NCI-H1436 treated with DMSO at 0.1 percent for 48 hours (cell line): ENCODE measurements at places on chromosomes 3 and 15.

DNA sequence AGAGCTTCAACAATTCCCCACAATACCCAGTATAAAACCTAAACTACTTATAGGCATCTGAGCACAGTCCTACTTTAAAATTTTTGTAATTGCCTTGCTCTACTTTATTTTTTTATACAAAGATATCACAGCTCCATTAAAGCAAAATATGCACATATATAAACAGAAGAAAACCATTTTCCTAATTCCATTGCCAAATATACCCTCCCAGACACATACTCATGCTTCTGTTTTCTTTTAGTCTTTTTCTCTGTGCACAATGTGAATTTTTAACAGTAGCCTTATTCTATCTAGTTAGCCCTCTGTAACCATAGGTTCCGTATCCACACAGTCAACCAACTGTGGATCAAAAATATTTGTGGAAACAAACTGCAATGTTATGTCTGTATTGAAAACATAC is 260.5 kb downstream of the SCAPER start:
- no peak for DNase-seq

DNA sequence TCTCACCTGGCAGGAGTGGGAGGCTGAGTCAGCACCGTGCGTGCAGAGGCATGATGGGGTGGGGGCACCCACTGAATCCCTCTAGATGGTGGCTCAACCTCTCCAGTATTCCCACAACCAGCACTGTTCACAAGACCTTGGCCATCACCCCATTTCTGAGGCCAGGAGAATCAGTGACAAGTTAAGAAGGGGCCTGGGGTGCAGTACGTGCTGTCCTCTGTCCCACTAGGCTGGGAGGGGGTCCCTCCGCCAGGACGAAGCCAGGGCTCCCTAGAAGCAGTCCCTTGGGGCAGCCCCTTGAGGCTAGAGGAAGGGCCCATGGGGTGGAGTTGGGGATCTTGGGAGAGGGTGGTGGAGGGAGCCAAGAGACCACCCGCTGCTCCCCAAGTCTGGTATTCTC is 4.8 kb downstream of the MYL3 start:
- DNase-seq: no peak

- no peak for DNase-seq
Observed at GRCh38 chr3:12138044-12138443, 20.7 kb downstream of the TIMP4 start.

- no peak for DNase-seq
Observed at GRCh38 chr3:71987089-71987735, 202.3 kb upstream of the PROK2 start.

GRCh38 chr15:93899817-93900216 is 331.5 kb upstream of the MCTP2 start:
- DNase-seq: no peak

DNA sequence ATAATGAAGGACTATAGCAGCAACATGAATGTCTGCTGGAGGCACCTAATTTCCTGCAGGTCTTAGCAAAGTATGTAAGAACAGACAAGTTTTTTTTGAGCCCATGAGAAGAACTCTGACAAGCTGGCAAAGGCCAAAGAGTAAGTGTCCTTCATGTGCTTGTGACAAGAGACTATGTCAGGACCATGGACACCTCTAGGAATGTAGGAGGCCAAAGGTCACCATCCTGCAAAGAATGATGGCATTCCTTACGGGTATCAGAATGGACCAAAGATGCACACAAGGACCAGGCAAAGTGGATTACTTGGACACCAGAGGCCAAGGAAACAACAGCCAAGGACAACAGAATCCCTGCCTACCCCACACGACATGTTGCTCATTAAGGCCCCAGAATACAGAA is 858.5 kb upstream of the CFAP20DC start:
- DNase-seq: no peak

- no peak for DNase-seq
Observed at GRCh38 chr3:161126495-161126894, 21.3 kb upstream of the B3GALNT1 start.

DNA sequence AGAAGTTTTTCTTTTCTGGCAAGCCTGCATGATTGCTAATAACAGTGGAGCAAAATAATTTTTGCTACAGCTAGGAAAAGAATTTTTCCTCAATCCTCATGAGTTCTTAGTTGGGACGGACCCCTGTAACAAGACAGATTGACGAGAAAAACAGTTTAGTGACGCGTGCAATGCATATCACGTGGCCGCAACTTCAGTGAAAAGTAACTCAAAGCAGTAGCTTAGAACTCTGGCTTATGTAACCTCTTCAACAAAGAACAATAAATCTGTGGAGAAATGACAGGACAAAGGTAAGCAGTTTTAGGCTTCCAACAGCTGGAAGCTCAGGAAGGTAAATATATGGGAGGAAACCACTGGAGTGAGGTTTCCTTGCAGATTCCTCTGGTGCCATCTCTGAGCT is 19.7 kb downstream of the FAM107A start:
- DNase-seq: no peak

- DNase-seq: no peak
Observed at GRCh38 chr15:67103869-67104268, 38.5 kb downstream of the SMAD3 start.

DNA sequence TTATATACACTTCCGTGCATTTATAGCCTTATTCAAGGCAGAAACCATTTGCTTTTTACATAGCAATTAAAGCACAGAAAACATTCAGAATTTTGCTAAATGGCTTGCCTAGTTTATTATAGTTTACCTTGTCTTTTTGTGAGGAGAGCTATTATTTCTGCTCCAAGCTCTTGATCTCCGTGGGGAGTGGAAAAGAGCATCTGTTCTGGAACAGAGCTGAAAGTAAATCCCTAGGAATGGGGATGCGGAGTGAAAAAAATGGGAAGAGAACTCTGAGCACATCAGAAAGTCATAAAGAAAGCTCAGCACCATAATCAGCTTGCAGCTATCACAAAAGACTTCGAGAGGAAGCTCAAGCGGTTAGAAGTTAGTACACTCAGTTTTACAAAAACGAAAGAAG is 1006.7 kb downstream of the ROBO2 start:
- no peak for DNase-seq

GRCh38 chr3:17153209-17153608 is 268.5 kb downstream of the PLCL2 start:
- no peak for DNase-seq

DNA sequence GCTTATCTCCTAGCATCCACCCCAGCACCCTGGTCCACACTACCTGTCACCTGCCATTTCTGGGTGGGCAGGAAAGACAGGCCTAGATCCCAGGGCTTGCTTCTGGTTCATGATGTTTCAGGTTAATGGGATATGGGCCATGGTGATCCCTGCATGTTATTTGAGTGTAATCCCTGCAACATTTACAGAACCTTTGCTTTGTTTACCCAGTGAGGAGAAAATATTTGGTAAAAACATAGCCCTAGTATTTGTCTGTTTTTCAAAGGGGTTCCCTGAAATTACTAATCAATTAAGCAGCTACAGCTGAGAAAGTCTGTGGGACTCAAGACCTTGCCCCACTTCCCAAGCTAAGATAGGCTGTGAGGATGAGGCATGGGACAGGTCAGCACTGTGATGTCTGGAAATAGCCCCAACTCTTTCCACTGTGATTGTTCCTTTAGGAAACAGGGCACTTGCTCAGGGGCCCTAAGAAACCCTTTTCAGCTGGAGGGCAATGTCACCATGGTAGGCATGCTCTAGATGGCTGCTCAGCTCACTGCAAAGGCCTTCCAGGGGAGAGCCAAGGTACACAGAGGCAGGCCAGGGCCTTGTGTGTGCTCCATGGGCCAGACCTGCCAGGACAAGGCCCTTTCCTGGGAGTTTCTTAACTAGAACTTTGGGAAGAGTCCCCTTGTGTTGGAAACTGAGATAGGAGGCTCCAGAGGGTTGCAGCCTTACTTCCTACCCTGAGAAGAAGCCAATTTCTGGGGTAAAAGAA is 11.1 kb downstream of the TRANK1 start:
- DNase-seq: no peak

- DNase-seq: no peak
Observed at GRCh38 chr3:110736332-110736731, 335.3 kb upstream of the NECTIN3 start.

DNA sequence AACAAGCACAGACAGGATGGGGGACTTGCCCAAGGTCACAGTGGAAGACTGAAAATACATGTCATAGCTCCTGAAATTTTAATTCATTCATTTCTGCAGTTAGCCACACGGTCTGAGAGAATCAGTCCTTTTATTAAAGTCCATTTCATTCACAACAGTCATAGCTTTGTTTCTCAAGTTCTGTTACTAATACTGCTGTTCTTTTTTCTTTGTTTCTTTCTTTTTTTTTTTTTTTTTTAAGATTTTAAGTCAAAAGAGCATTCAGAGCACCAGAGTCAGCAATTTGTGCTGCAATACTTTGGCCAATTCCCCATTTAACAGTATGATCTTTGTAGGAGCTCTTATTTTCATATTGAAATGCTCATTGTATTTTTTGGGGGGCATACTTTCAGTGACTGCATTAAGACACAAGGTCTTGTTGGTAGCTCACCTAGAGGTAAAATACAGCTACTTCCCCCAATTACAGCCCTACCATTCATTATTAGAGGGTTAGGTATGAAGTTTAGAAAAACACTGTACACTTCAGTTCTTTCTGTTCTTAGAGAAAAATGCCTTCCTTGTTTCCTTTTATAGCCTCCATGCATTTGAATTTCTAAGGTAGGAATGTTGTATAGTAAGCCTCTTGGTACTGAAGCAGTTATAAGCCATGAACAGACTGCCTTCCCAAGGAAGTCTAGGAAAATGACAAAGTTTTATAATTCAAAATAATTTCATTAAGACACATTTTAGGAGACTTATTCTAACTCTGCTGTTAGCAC is 9.6 kb downstream of the GALK2 start:
- DNase-seq: no peak

GRCh38 chr3:160368804-160369203 is 30.2 kb downstream of the IFT80 start:
- no peak for DNase-seq

DNA sequence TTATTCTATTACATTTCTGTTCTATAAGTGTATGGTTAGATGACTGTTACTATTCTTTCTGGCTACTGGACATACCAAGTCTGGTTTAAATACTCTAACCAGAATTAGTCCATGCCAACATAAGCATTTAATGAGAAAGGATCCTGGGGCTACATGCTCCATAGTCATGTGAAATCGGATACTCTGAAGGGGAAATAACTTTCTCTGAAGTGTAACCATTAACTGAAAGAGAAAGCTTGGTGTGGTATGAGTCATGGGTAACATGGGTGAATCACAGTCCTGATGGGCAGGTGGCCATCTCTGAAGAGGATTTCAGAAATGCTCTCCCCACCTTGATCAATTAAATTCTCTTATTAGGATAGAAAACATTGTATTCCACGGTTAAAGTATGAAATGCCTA is 69.4 kb downstream of the FHIT start:
- DNase-seq: no peak

DNA sequence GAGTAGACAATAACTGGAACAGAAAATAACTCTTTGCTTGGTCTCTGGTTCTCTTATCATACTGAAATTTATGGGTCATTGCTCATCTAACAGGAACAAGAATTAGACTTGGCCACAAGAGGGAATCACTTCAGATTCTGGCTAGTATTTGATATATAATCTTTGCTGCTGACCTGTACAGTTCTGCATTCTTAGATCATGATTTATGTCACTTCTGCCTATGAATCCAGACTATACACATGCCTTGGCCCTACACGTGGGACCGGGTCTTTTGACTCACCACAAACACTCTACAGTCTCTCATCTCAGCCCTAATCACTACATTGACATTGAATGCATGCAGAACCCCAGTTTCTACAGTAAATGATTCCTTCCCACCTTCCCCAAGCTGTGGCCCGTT is 162.5 kb upstream of the SOX2 start:
- DNase-seq: no peak

- DNase-seq: no peak
Observed at GRCh38 chr3:70982700-70983140, 600.8 kb downstream of the FOXP1 start.

- DNase-seq: no peak
Observed at GRCh38 chr3:57876632-57877031, 120.5 kb downstream of the SLMAP start.

GRCh38 chr15:67110361-67110781 is 45.0 kb downstream of the SMAD3 start:
- no peak for DNase-seq
